Fibroblast of skin of scalp (primary cell): ENCODE measurements at places on chromosomes 4 and X.

GRCh38 chr4:60683357-60683756 lies 516.8 kb upstream of the ADGRL3 start:
- DNase-seq: peak; percentile 94

- DNase-seq: peak; percentile 83
Observed at GRCh38 chr4:95267081-95267480, 281.7 kb downstream of the UNC5C start.

DNA sequence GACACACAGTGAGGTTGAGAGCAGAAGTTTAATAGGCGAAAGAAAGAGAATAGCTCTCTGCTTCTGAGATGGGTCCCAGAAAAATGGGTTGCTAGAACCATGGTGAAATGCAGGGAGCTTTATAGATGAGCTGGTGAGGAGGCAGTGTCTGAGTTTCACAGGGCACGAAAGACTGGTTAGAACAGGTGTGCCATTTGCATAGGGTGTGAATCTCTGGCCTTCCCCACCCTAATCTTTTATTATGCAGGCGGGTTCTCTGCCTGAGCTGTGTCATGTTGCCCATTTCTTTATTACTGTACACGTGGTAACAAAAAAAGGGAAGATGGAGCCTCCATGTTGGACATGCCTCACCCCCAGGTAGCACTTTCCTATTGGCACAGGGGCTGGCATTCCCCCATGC lies 39.1 kb downstream of the FUNDC1 start:
- DNase-seq: no peak

DNA sequence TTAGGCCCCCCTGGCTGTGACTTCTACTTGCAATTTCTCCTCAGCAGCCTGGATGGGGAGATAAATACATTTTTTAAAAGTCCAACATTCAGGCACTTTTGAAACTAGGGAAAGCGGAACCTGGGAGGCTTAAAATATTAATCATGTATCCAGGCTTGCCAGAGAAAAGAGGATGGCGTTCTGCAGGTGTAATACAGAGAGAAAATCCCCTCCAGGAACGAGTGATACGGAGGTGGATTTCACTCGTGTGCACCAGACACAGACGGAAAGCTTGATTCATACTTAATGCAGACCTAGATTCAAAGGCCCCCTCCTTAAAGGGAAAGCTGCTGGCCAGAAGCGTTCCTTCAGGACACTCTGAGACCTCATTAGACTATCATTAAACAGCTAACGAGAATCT lies 354.0 kb upstream of the BOD1L1 start:
- no peak for DNase-seq

DNA sequence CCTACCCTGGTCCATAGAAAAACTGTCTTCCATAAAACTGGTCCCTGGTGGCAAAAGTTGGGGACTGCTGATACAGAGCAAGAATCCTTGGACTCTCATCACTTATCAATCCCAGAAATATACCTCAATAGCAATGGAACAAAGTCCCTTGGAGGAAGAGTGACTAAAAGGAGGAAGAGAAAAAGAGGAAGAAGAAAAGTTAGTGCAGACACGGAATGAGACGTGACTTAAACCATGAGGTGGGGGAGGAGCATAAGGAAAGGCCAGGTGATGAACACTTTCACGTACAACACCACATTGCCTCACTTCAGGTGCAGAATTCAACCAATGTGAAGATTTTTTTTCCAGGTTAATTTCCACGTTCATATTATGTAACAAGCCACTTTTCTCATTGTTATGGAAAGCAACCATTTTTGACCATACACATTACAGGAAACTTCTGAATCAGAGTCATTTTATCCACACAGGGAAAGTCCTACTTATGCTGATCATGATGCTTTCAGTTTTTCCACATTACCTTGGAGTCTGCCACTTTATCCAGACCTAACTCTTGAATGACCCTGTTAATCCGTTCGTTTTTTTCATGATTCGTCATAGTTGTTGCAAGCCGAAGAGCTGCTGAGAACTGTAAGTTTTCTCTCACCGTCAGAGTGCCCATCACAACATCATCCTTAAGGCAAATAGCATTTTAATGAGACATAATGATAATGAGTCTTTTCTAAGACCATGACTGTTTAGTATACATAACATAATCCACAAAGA lies 27.7 kb downstream of the ABCG2 start:
- no peak for DNase-seq
